Forelimb muscle (tissue), 1 donor: ENCODE measurements at places on chromosomes 6 and 20.

DNA sequence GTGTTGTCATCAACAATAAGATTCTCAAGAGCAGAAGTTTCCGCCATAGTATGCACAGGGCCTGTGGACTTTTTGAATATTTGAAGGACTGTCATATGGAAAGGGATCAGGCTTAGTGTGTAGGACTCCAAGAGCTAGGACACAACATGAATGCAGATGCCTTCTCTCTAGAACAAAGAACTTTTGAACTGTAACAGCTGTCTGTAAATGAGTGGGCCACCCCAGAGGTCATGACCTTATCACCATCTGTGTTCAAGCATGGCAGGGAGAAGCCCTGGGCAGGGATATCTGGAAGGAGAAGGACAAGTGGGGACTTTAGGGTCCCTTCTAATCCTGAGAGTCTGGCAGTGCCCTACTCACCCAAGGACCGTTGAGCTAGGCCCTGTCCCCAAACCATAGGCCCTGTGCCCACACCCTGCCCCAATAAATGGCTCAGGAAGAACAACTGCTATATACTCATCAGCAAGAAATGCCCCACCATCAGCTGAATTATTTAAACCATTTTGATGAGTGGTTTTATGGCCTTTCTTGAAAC, 70.6 kb downstream of the MTHFD1L start:
- no peak for DNase-seq

DNA sequence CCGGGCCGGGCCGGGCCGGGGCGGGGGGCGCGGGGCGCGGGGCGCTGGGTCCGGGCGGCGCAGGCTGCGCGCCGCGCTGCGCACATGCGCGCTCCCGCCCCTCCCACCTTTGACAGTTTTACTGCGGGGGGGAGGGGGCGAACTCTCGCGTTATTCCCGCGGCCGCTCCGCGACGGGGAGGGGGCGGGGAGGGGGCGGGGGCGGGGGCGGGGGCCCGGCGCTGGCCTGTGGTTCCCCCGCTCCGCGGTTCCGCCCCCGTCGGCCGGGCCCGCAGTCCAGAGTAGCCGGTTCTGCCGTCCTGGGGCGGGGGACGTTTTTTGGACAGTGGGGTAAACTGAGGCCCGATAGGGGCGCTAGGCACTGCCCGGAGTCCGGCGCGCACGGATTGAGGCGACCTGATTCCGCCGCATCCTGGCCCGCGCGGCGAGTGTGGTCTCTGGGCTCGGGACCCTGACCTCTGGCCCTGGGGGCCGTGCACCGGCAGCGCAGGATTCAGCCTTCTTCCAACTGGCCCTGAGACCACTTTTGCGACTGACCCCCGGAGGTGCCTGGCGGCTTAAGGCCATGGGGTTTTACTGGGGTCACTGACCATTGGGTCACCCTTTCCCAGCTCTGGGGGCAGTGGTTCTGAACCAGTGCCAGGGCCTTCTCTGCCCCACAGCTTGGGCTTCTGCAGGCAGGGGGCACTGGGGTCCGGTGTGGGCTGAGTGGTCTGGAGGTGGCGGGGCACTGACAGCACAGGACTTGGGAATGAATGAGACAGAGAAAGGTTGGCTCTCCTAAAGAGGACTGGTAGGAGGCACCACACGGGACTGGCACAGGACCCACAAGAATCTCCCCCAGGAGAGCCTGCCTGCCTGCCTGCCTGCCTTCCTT, at the start of gene ZNF512B:
Gene ZNF512B, minus strand, starts transcription at position 93 of the 876 bp plus-strand sequence. CDS start 1,980 bp downstream, outside the sequence.
- no peak for DNase-seq

DNA sequence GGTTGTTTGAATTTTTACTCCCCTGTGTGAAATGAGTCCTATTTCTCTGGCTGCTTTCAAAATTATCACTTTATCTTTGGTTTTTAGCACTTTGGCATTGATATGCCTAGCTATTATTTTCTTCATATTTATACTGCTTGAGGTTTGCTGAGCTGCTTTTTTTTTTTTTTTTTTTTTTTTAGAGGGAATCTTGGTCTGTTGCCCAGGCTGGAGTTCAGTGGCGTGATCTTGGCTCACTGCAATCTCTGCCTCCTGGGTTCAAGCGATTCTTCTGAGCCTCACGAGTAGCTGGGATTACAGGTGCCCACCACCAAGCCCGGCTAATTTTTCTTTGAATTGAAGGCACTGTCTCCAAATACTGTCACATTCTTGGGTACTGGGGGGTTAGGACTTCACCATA, 40.6 kb downstream of the STXBP5 start:
- DNase-seq, result no peak

DNA sequence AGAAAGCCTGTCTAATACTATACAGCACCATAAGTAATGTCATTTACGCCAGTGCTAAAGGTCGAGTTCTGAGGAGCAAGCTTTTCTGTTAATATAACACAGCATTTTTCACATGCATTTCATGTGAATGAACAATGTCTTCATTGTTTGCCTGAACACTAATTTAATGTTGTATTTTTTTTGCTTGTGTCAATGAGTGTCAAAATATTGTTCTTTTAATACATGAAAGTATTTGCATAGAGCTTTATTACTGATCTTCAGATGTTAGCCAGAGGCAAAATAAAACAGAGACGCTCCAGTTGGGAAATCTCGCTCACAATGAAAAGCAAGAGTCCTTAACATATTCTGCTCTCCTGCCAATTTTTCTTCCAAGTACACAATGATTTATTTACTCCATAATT, 151.8 kb downstream of the FOXC1 start:
- no peak for DNase-seq

GRCh38 chr20:24948939-24949679, at the start of gene CST7:
TSS of gene CST7 (plus strand) at chr20:24949269. CDS start at chr20:24949506, 237 bp downstream.
- DNase-seq, result no peak

- no peak for DNase-seq
These were observed 149.9 kb downstream of the MYB start for GRCh38 chr6:135331002-135331401.

DNA sequence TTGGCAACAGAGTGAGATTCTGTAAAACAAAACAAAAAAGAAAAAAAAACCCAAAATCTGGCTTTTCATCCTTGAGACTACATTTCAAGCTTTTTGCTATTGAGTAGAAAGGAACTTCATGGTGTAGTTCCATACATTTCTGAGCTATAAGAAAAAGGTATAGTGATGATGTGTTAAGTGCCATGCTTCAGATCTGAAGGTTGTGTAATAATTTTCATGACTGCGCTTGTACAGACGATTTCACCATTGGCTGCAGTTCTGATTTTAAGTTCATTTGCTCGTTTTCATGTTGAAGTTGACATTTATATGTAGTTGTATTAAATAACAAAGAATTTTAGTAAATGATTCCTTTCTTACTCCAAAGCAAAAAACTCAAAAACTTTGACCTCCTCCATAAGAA, 247.6 kb downstream of the ARID1B start:
- DNase-seq, result no peak

- DNase-seq, result no peak
These were observed 3.9 kb upstream of the MICB start for GRCh38 chr6:31493875-31494694.

DNA sequence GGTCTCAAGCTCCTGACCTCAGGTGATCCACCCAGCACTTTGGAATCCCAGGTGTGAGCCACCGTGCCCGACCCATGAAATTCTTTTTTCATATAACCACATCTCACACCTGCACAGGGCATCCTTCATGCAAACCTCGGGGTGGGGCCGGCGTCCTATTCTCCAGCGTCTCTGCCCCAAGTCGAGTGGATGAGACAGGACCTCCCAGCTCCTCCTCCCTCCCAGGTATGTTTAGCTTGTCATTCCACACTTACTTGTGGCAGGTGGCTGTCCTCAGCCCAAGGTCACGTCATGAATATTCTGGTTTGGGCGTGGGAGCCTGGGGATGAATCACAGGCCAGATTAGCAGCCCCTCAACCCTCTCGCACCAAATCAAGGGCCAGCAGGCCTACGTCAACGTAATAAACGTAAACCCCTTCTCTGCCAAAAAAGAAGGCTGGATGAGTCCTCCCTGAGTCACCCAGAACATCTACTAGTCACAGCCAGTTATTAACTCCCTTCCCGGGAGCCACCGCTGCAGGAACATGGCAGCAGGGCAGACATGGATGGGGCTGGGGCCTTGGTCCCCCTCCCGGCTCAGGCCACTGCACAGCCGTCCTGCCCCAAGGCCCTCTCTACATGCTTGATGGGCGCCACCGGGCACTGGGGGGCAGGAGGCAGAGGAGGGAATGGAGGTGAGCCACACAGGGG, 91.7 kb downstream of the YTHDF1 start:
- no peak for DNase-seq

DNA sequence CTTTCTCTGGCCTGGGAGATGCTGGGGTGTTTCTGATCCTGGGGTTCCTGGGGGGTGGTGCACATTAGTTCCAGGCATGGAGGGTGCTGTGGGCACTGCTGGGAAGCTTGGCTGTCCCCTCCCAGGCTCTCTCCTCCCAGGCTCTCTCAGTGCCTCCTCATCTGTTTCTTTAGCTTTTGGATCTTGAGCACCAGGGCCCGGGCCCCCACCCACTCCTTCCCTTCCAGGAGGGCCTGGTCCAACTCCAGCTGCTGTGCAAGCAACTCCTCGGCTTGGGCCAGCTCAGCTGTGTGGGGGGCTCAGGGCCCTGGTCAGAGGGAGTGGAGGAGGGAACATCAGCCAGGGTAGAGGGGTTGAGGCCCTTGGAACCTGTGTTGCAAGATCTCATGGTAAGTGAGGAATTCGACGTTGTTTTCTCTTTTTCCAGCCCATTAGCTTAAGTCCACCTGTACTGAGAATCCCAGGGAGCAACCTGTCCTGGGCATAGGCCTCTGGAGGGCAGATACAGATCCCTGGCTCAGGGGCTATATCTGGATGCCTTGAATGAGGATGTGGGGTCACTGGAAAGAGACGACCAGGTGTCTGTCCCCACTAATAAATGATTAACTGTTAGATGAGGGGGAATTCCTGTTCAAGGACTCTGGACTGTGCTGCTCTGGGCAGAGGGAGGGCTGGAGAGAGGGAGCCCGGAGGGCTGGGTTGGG, 34.5 kb upstream of the HLA-A start:
- DNase-seq, result no peak

- DNase-seq, result no peak
These were observed 50.9 kb downstream of the SNRNP48 start for GRCh38 chr6:7640607-7641577.

DNA sequence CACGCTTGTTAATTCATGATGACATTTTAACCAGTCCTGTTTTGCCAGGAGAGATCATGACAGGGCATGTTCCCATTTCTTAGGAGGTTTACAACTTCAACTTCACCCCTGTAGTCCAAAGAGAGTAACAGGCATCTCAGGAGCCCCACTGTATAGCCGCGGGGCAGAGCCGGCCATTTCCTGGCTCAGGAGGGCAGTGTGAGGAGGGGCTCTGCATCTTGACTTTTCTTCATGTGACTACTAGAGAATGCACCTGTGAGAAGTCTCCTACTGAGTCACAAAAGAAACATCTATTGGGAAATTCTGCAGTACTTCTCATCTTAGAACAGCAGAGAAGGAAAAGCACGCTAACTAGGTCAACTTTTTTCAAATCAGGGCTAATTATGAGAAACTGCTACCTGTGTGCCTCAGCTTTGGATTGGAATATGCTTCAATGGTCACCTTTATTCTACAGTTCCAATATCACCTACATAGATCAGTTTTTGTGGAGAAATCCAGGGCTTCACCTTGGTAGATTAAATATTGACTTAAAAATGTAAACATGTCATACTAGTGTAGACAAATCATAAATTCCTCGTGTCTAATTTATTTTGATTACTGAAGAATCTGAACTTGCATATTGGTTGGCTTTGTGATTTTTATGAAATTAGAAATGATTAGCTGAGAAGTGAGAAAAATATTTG, 28.6 kb upstream of the SIM1 start:
- DNase-seq, result no peak

DNA sequence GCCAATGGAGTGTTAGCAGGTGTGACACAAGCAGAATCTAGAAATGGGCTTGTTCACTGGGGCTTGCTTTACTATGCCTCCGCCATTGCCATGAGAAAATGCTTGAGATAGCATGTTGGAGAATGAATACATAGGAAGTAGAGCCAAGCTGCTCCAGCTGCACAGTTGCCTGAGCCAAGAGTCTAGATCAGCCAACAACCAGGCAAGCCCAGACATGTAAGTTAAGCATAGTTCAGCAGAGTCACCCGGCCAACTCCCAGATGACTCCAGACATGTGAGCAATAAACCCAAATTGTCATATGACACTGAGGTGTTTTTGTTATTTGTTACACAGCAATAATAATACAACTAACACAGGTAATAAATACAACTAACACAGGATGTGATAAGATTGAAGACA, 167.9 kb downstream of the HAO1 start:
- DNase-seq, result no peak

DNA sequence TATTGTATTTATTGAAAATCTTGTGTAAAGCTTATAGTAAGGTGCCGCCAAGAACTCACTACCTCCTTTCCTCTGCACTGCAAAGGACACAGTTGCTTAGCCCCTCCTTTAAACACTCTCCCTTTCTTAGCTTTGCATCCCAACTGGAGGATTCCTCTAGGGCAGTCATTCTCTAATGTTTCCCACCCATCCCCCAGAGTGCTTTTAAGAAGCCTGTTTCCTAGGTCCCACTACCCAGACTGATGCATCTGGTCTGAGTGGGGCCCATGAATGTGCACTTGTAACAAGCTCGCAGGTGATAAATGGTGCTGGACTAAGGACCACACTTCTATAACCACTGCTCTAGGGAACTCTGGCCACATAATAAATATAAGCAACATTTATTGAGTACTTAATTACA, 55.2 kb downstream of the B4GALT5 start:
- no peak for DNase-seq

DNA sequence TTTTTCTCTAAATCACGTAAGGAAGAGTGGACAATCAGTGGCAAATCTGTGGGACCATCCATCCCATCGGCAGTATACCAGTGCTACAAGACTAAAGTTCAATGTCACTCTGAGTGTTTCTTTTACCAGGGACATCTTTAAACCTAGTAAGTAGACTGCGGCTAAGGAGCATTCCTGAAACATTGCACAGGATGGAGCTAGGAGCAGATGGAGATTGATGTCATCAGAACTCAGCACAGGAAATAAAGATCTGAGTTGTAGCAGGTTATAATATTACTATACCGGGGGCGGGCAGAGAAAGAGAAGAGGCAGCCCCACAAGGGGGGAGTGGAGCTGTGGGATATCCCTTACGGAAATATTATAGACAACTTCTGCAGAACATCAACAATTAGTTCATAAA, 162.1 kb downstream of the MTFR2 start:
- DNase-seq, result no peak

DNA sequence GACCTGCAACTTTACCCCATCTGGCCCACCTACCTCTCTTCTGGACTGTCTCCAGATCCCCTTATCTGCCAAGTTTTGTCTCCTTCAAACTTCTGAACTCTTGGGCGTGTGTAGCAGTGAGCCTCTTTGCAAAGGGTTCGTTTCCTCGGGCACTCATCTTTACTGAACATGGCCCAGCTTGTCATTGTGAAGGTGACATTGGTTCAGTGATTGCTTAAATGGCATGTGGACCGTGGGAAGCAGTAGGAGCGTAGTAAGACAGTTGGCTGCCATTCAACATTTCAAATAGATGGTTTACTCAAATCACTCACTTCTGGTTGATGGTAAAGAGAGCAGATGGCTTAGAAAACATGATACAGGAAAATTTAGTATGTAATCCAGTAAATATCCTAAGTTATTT, 34.8 kb upstream of the KIF25 start:
- no peak for DNase-seq

- DNase-seq, result no peak
These were observed 99.2 kb downstream of the QKI start for GRCh38 chr6:163513570-163514166.

- DNase-seq, result no peak
These were observed 301.9 kb downstream of the TFAP2A start for GRCh38 chr6:10112871-10113549.
